ENCODE measurements at places on chromosomes 4 and X.

- no peak for DNase-seq
These were observed 51.5 kb upstream of the TRIM2 start for GRCh38 chr4:153152501-153153338.

GRCh38 chr4:55125087-55125721, at the start of gene KDR:
Gene KDR (minus strand): TSS chr4:55125595. CDS start chr4:55125293, 302 bp downstream.
- no peak for DNase-seq

DNA sequence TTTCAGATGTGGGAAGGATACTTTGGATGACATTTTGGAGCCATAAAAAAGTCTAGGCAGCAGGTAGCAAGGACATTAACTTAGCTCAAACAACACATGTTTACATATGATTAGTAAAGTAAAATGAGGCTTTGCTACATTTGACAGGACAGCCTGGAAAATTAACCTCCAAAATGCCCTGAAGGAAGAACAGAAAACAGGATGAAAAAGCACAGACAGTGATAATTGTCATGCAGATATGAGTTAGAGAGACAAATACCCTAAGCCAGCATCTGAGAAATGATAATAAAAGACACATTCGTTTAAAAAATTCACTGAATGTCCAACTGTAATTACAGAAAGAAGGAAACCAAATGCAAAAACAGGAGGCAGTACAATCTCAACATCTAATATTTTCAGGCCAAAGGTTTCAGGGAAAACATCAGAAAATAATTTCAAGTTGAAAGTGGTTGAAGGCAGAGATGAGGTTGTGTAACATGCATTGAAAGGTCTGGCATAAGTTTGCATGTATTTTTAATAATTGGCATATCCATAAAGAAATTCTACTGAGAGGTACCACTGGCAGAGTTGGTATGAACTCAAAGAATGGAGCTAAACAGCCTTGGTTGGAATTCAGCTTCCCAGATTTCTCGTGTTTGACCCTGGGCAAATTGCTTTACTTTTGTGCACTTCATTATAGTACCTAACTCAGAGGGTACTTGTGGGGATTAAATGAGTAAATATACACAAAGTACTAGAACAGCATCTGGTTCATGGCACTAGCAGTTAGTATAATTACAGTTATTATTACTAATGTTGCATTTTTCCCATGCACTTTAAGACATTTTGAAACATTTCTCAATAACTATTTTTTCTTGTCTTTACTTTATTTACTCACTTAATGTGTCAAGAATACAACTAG, 54.4 kb upstream of the MAP9 start:
- no peak for DNase-seq

DNA sequence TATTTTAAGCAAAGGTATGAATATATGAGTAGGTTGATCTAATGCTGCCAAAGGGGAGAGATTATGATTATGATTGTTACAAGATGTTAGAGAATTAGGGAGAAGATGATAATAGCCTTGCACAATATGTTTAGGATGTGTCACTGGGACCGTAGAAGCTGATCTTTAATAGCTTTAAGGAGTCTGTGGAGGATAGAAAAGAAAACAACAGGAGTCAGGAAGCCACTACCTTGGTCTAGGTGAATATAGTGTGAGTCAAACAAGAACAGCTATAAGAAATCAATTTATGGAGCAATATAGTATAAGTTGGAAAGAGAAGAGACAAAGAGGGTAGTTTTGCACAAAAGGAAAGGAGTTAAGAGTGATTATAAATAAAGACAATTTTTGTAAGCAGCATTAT, 232.7 kb downstream of the FSTL5 start:
- no peak for DNase-seq

GRCh38 chrX:40127052-40127451, 29.3 kb upstream of the BCOR start:
- no peak for DNase-seq

DNA sequence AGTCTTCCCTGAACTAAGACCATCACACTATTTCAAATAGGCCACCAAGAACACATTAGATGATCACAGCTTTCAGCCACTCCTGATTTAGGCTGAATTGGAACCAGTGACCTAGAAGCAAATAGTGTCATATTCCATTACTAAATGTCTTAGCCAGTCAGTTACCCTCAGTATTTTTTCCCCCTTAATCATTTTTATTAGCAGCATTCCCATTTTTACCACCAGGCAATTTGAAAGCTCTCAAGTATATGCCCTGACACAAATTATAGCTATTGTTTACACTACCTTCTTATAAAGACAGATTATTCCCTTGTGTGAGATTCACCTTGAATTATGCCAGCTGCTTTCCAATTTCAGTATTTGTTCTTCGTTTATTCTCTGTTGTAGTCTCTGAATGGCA, 1146.9 kb downstream of the PDHA2 start:
- DNase-seq: no peak

DNA sequence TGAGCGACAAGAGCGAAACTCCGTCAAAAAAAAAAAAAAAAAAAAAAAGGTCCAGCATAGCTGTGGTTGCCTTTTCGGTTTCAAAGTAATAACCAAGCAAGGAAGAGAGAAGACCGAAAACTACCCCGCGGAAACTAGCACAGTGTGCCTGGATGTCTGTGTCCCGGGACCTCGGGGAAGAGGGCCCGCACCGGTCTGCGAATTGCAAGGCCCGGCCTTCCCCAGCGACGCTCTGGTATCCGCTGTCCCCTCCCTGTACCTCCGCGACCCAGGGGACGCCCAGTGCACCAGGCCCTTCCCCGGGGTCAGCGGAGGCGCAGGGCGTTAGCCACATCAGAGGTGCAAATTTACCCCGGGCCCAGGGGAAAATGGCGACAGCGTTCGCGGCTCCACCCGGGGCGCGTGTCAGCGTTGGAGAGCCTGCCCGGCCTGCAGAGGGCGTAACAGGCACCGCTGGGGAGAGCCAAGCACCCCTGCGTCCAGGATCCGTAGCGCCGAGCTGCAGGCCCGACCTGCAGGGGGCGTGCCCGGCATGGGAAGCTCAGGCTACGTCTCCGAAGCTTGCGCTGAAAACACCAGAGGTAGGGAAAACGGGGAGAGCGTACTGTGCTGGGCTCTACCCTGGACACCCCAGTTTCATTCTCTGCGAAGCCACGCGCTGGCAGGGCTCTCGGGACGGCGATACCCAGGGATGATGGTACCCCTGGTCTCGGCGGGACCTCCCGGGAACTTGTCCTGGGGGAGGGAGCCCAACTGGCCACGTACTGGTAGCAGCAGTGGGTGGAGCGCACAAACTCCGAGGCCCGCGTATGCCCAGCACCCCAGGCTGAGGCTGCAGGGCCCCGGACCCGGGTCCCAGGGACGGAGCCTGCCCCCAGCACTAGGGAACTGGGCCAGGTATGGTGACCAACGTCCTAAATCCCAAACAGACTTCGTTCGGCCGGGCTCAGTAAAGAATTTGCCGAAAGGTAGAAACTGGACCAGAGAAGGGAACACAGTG, 16.2 kb downstream of the NKX6-1 start:
- DNase-seq: no peak

DNA sequence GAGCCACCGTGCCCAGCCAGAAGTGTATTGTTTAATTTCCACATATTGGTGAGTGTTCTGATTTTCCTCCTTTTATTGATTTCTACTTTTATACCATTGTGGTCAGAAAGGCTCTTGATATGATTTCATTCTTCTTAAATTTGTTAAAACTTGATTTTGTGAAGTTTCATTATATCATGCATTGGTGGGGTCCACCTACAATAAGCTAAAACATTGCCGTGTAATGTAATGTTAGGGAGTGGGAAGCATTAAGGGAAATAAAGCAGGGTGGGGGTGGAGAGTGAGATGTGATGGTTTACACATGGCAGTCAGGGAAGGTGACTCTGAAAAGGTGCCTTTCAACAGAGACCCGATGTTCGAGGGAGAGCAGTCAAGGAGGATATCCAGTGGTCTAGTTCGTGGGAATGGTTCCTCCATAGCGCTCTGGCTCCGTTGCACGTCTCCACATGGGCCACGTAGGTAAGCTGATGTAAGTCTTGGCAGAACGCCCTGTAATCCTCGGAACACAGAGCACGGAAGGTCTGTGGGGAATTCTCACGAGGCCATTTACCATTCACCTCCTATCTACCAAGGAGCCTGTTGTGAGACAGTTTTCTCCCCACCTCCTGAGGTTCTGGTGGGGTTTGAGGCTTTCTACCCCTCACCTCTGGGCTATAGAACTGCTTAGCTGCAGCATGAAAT, 7.7 kb upstream of the WDR13 start:
- no peak for DNase-seq
